CMK (cell line): ENCODE measurements at places on chromosomes 4 and X.

GRCh38 chr4:100014616-100015015 is 64.5 kb upstream of the H2AZ1 start:
- no peak for DNase-seq

DNA sequence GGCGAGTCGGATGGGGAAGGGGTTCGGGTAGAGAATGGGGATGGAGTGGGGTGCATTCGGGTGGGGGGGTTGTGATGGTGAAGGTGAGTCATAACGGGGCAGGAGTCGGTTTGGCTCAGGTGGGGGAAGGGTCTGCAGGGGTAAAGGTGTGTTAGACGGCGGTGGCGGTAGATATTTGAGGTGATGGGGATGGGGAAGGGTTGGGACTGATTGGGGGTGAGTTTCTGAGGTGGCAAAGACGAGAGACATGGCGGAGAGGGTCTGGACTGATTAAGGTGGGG is 738 bp downstream of the SYP start:
- no peak for DNase-seq

DNA sequence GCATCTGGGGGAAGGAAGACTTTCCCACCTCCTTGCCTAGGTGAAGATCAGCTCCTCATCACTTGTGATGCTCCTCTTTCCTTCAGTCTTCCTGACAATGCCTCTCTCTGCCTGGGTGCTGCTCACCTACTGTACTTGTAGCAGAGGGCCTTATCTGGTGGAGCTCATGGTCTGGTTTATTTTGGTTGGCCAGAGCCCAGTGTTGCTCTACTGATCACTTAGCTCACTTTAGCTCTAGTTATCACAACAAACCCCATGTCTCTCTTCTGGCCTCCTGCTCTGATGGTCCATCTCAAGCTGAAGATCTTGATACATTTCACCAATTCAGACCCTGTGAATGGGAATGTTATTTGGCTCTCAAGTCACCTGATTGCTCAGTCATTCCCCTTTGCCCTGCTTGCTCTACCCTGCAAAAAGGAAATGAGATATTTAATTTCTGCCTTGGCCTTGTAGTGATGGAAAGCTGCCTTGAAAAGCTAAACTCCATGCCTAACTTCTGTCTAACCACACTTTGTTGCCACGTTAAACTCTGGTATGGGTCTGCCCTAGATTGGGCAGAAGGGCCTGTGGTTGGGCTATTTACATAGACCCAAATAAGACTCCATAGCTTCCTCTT is 30.3 kb upstream of the ADH1C start:
- DNase-seq: no peak

GRCh38 chrX:130084631-130085237 is 25.6 kb downstream of the ELF4 start:
- DNase-seq: no peak

GRCh38 chrX:139204898-139205667 is 325.5 kb upstream of the F9 start:
- no peak for DNase-seq

DNA sequence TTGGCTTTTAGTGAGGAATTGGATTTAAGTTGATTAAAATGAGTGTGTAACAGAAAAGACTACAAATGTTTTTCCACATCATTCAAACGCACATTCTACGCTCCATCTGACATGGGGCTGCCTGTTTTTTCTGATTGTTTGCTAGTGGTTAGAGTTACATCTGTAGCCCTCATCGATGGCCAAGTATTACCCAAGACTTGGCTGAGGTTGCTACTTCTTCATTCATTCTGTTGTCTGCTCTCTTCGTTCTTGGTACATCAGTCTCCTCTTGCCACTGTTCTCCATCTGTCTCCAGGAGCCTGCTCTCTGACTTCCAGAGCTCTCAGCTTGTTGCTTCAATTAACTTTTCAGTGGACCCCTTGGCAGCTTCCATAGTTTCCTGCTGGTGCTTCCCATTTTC is 1844.6 kb upstream of the TENM3 start:
- DNase-seq: no peak
